ENCODE measurements at places on chromosomes 11 and 22.

DNA sequence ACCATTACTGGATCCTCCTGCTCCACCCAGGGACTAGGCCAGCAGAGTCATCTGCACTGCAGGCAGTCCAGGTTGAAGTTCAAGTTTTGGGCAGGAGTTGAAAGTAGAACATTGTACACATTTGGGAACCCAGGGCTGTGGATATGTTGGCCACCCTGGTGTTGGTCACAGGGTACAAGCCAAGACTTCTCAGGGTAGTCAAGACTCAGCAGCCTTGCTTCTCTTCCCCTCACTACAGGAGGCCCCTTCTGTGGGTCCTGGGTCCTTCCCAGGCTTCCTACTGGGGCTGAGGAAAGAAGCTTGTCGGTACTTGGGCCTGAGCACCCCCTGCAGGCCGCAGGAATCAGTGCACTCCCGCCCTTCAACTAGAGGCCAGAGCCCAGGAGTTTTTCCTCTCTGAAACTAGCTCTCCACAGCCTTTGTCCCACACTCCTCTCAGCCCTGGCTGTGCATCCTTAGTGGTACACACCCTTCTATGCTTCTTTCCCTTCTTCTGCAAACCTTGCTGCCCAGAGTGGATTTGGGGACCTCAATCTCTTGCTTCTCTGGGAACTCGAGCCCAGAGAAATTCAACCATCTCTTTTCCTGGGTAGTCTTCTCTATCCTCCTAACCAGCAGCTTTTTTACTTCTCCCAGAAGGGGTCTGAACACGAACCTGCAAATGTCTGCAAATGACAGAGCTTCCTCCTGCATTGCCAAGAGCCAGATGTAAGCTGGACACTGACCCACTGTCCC is 2.6 kb upstream of the HPX start:
- peak; percentile 43 for DNase-seq

DNA sequence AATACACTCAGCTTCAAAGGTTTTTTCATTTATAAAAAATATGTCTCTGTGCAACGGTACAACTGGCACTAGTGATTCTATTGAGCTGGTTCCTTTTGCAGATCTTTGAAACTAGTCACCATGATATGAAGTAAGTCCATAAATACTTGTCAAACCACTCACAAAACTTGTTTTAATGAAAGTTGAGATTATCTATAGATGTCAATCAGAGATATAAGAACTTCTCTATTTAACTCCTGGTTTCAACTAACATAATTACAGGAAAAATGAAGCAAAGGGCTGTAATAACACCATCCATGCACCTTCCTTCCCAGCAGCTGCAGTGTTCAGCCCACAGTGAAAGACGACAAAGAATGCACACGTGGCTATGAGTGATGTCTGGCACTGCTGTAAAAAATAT is 44.7 kb downstream of the TMEM123 start:
- no peak for DNase-seq

DNA sequence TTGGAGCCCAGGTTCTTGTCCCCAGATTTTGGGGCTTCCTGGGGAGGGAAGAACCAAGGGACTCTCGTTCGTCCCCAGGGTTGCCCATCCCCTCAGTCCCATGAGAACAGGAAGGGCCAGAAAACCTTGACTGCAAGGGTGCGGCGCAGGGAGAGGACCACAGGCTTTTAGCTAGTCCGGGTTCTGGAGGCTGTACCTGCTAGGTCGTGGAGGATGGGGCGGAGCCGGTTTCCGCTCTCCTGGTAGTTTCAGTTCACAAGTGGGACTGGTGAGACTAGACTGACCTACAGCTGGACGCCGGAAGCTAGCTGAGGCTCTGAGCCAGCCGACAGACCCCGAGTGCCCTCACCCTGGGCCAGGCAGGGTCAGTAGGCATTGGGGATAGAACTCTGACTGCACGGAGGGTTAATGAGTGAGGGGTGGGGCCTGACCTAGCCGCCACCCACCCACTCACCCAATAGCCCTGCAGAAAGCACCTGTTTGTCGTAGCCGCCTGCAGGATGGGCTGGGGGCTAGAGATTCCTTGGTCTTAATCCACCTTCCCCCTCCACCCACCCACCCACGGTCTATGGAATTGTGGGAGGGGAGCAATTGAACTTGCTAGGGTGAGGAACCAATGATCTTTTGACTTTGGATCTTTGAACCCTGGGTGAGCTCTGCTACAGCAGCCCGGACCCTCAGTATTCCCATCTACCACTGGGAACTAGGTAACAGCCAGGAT is 1.5 kb downstream of the MAFF start:
- DNase-seq, result peak; percentile 62

- DNase-seq, result no peak
These were observed 1.7 kb upstream of the RAC2 start for GRCh38 chr22:37245740-37246139.

DNA sequence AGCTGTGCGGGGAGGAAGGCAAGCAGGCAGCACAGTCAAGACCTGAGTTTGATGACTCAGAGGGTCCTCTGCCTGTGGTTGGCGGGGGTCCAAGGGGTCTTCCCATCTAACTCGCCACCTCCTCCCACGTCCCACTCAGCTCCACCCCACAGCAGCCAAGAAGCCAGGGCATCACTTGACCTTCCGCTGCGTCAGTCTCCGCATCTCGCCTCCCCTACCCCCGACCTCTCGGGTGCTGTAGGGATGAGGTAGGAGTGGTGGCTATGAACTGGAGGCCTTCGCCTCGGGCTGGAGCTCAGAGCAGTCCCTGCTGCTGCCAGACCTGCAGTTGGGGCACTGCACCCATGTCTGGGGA is 90.6 kb downstream of the CDKN1C start:
- DNase-seq, result no peak

GRCh38 chr22:42951093-42951710 is 63.7 kb downstream of the PACSIN2 start:
- DNase-seq, result no peak

DNA sequence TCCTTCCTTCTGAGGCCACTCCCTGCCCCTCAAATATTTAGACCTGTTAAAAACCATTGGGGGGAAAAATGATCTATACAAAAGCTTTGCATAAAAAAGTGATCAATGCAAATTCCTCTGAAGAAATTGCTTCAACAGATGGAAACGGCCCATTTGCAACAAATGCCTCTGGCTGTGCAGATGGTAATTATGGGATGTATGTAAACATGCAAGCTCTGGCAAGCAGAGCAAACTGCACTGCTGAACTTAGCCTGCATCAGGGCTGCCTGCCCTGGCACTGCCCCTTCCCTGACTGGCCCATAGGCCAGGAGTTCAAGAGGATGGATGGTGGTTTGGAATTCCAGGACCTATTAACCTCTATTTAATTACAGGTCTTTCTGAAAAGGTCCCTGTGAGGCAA is 388.7 kb downstream of the MIAT start:
- DNase-seq, result no peak

DNA sequence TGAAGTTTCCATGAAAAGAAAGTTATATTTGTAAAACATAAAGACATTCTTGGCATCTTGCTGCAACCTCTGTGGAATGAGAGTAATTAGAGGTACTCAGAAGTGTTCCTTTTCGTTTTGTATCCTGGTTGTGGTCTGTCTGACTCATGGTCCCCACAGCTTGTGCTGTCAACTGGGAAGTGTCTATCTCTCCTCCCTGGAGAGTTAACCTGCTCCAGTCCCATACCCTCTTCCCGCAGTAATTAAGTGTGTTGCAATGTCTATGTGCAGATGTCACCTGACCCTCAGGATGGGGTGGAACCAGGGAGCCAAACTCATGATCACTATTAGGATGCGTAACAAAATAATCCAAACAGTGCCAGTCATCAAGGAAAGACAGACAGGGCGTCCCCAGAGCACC is 23.0 kb upstream of the ZDHHC13 start:
- no peak for DNase-seq

DNA sequence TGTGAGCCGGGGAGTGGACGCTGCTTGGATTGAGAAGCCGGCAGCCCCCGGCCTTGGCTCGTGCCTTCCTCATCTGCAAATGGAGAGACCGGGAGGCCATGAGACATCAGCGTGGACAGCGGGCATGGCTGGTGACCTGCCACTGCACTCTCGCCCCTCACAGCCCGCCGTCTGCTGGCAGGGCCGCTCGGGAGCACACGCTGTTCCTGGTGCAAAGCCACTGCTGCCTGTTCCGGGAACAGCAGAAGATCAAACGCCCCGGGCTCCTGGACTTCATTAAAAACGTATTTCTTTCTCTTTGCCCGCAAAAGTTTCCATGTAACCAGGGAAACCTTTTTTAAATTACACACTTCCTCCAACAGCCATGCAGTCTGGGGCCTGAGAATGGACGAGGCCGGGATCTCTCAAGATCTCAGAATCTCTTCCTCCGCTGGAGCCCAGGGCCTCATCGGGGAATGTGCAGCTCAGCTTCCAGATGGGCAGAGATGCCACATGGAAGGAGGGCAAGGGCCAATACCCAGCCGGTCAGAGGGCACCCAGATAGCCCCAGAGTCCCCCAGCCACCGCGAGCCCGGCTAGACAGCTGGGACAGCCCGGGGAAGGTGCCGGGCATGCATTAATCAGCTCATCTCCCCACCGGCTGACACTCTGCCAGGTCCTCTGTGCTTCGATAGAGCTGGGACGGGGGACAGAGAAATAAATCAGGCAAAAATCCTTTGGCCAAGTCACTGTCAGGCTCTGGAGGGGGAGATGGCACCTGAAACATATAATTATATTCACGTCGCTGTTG is 62.8 kb upstream of the PRR5 start:
- DNase-seq, result no peak

DNA sequence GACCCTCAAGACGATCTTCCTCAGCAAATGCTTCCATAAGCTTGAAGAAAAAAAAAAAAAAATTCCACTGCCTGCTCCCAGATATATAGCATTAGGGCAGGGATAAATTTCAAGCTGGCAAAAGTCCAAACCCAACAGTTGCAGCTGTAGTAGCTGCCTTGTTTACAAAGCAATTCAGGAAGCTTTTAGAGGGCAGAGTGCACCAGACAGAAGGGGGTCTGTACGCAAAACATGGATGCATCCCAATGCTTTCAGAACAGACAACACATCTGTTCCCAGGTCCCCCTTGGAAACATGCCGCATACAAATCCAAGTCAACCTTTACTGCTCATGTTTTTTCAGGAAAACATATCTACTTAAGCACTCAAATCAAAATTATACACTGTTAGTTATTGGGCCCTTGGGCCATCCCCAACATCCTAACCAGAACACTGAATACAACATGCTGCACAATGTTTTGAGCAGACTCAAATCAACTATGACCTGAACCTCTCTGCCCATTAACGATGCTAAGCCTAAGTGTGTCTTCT is 94.5 kb downstream of the CADM1 start:
- DNase-seq, result peak; percentile 39

DNA sequence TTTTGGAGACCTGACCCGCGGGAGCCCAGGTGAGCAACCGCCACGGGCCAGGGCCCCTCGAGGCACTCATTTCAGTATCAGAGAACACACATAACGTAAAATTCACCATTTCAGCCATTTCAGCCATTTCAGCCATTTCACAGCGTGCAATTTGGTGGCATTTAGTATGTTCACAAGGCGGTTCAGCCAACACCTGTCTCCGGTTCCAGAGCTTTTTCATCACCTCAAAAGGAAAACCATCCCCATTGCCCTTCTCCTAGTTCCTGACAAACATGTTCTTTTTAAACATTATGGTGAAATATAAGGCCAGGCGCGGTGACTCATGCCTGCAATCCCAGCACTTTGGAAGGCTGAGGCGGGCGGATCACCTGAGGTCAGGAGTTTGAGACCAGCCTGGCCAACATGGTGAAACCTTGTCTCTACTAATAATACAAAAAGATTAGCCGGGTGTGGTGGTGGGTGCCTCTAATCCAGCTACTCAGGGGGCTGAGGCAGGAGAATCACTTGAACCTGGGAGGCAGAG is 119.3 kb downstream of the KCNQ1 start:
- no peak for DNase-seq

GRCh38 chr11:27039873-27040272 is 742 bp upstream of the BBOX1 start:
- DNase-seq, result no peak

All from HAP-1 (cell line).